NCI-H2081 treated with DMSO at 0.1 percent for 48 hours (cell line): ENCODE measurements at places on chromosomes 11 and 22.

- no peak for DNase-seq
Observed at GRCh38 chr11:64290352-64291261, 495 bp upstream of the KCNK4 start.

DNA sequence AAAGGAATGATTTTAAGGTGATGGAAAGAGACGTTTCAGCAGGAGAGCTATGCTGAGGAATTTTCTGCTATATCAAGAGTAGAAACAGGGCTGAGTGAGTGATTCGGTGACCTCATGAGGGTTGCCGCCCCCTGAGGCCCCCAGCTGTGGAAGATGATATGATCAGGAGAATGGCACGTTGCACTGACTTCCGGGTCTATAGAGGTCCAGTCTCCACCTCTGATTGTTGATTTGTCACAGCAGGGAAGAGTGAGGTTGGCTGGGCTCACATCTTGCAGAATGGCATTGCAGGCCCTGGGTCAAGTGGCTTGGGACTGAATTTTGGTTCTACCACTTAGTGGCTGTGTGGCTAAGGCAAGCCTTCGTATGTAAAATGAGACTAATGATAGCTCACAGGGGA, 205.1 kb downstream of the SNX19 start:
- no peak for DNase-seq

DNA sequence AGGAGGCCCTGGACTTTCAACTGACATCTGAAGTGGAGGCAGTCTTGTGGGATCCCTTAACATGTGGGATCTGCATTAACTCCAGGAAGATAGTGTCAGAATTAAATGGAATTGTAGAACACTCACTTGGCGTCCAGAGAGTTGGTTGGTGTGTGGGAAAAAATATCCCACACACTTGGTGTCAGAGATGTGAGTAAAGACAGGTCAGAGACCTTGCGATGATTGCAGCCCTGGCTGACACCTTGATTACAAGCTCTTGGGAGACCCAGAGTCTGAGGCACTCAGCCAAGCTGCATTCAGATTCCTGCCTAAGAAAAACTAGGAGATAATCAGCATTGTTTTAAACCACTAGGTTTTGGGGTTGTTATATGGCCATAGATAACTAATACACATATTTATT, 7.2 kb upstream of the TPCN2 start:
- no peak for DNase-seq

- no peak for DNase-seq
Observed at GRCh38 chr11:86370922-86371594, 3.6 kb upstream of the CCDC81 start.

DNA sequence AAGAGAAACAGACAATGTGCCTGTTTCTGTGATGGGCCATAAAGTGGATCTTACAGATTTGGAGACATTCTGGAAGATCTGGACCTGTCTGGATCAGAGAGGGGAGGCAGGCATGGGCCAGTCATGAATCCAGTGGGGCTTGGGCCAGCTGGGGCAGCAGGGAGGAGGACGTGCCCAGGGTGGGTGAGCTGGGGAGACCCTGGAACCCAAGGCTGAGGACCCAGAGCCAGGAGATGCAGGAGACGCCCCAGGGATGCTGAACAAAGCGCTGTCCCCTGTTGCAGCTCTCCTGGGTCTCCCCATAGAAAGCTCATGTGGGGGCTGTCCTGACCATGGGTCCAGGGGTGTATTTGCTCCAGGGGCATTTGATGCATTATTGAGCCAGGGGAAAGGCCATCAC, 1.5 kb upstream of the APOBEC3A start:
- no peak for DNase-seq

DNA sequence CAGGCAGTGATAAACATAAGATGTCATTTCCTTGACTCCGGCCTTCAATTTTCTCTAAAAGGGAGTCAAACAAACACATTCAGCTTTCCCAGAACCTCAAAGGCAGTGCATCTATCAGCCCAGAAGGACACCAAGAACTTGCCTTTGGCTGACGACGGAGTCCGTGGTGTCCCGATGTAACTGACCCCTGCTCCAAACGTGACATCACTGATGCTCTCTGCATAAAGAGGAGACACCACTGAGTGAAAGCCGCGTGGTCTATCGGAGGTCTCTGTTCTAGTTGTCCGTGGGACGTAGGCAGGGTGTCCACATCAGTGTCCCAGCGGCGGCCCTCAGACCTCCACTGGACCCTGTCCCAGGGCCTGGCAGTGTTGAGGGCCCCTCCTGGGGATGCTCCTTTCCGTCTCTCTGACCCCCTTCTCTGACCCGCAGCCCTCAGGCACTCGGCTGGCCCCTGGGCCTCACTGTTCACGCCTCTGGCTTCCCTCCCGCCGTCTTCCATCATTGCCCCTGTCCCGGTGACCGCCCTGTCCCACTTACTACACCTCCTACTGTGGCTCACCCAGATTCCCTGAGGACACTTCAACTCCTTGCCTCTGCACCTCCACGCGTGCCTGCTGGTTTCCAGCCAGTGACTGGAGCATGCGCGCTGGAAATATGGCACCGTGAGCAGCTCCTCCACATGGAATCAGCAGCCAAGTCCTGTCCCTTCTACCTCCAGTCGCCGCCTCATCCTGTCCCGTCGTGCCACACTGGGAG, 70.4 kb downstream of the NCAPD3 start:
- no peak for DNase-seq

GRCh38 chr11:93166862-93167261, 30.9 kb downstream of the SLC36A4 start:
- no peak for DNase-seq

- peak; percentile 81 for DNase-seq
Observed at GRCh38 chr11:119196833-119197483, 9.2 kb upstream of the CBL start.

DNA sequence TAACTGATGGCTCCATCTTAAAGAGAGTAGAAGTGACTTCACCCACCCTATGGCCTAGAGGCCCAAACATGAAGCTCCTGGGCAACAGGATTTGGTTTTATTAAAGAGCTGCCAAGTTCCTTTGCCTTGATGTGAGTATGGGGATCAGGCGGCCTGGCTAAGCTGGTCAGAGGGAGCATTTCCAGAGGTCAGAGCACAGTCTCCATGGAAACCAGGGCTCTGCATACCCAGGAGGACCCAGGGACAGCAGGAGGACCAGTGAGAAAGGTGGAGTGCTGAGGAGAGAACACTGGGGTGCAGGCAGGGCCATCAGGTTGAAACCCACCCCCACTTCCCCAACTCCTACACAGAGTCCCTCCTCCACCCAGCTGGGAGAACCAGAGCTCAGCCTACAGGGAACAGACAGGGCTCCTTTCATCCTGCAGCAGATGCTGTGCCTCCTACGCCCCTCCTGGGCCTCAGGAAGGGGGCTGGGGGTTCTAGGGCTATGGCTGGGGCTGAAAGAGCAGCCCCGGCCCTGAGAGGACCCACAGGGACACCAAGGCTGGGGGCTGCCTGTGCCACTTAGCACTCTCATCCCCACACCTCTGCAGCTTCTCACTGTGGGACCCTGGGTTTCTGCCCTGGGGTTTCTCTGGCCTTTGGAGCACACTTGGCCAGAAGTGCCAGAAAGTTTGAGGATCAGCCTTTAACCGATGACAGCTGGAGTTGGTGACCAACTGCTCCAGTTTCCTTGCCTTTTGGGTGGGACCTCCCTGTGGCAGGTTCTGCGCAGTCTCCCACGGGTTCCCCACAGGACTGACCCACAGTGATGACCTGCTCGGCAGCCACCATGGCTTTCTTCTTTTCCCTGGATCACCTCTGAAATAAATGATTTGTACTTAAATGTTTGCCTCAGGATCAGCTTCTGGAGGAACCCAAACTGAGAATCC, 13.8 kb upstream of the P2RY6 start:
- DNase-seq = no peak

GRCh38 chr11:35288309-35288708, 131.0 kb downstream of the SLC1A2 start:
- no peak for DNase-seq

GRCh38 chr11:92776676-92777075, 192.8 kb upstream of the MTNR1B start:
- no peak for DNase-seq

- no peak for DNase-seq
Observed at GRCh38 chr11:128238521-128239265, 348.7 kb downstream of the ETS1 start.

GRCh38 chr11:25039165-25039564, 542.3 kb downstream of the LUZP2 start:
- no peak for DNase-seq

GRCh38 chr11:64787526-64788320, 9.4 kb upstream of the SF1 start:
- DNase-seq = no peak

GRCh38 chr11:33936725-33937604, 45.1 kb upstream of the LMO2 start:
- DNase-seq = no peak

DNA sequence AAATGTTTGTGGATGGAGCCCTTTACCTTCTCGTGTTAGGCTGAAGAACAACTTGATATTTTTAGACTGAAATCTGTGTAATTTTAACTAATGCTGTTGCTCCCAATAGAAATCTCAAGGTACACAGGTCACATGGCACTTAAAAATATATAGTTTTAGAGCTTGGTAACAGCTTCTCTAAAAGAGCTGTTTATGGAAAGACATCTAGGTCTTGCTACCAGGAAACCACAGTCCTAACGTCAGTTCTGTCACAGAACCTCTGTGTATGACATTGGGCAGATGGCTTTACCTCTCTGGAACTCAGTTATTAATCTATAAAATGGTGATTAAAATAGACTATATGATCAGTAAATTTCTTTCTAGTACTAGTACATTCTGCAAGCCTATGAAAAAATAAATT, 35.4 kb downstream of the PAK1 start:
- DNase-seq = no peak

DNA sequence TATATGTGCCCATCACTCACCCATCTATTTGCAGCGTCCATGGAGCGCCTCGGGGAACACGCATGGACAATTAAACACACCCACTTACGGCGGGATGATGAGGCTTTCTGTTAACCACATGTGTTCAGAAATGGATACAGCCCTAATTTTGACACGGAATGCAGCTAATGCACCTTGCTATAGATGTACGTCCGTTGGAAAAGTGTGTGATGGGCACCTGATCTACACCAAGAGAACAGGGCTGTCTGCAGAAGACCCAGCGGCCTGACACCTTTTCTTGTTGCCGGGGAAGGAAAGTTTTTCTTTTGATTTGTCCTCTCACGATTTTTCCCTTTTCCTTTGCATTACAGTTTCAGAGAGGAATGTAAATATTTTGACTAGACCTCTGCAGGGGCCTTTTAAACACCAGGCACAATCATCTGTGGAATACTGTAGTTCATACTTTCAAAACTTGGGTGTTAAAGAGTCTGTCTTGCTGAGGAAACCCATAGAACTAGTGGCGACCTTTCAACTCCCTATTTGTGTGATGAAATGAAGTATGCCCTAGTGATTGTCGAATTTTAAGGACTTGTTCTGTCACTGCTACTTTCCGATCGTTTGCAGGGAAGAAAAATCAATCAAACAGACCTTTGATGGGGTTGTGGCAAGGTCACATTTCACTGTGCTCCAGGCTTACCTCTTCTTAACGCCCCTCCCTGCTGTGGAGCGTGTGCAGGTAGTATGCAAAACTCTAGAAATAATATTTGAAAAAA, 16.5 kb upstream of the PAX6 start:
- DNase-seq = no peak

DNA sequence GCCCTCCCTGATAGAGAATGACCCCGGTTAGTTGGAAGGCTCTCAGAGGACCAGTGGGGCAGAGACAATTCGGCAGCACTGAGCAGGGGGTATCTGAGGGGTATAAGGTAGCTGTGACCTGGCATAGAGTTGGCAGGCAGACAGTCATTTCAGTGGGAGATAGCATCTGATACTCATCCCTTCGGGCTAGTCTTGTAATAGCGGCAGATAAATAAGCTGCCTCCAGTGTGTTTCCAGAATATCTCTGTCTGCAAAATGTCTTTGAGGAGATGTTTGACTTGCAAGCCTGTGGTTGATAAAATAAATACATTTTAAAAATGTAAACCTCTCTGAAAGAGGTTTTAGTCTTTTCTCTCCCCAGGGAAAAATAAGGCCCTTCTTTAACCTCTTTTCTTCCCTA, 54.2 kb downstream of the TEAD1 start:
- DNase-seq = no peak

- DNase-seq = no peak
Observed at GRCh38 chr11:114166362-114166761, 106.9 kb downstream of the ZBTB16 start.

DNA sequence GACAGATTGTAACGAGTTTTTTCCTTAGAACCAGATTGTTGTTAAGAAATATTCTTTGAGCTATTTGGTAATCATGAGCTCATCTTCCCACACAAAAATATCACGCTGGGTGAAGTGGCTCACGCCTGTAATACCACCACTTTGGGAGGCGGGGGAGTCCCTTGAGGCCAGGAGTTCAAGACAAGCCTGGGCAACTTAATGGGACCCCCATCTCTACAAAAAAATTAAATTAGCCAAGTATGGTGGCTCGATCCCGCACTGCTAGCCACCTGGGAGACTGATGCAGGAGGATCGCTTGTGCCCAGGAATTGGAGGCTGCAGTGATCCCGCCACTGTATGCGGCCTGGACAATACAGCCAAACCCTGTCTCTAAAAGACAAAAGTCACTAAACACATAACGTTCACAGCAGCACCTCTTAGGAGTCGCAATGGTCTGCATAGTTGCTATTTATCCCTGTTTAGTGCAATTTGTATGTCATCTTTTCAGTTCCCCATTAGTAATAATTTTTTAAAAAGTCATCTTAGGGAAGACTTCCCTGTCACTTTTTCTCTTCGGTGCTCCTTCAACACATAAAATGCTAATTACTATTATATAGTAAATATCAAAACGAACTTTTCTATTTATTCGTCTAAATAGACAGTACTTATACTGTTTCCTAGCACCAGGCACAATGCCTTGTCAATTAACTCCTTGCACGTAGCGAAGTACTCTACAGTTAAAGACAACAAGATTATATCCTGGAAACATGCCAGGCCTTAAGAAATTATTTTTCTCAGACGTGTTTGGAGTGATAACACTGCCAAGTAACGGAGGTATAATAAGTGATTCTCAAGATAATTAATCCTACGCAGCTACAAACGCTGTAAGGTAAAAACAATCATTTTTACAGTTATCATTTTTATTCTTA, 1.1 kb downstream of the ST13 start:
- DNase-seq = no peak

DNA sequence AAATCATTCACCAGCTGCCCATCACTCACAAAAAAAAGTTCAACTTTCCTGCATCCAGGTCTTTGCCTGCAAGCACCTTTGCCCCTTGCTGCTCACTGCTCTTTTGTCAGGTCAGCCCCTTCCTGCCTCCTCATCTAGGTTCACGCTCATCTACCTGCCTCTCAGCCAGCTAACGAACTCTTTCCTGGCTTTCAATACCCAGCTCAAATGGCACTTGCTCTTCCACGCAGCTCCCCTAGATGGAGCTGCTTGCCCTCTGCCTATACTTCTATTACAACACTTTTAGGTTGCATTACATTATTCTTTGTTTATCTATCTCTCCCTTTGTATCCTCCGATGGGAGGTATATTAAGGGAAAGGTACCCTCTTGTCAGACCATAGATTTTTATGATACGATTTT, 78.9 kb upstream of the TBCEL start:
- DNase-seq = no peak

GRCh38 chr11:1655168-1656060, 25.8 kb downstream of the KRTAP5-5 start:
- no peak for DNase-seq

- no peak for DNase-seq
Observed at GRCh38 chr11:117126223-117126965, 17.7 kb upstream of the PAFAH1B2 start.

- no peak for DNase-seq
Observed at GRCh38 chr11:12182302-12182675, 71.9 kb downstream of the MICAL2 start.
